EH (cell line): ENCODE measurements at places on chromosomes 11 and 22.

- DNase-seq, result no peak
Measured at GRCh38 chr11:133833898-133834681, 11.2 kb downstream of the SPATA19 start.

DNA sequence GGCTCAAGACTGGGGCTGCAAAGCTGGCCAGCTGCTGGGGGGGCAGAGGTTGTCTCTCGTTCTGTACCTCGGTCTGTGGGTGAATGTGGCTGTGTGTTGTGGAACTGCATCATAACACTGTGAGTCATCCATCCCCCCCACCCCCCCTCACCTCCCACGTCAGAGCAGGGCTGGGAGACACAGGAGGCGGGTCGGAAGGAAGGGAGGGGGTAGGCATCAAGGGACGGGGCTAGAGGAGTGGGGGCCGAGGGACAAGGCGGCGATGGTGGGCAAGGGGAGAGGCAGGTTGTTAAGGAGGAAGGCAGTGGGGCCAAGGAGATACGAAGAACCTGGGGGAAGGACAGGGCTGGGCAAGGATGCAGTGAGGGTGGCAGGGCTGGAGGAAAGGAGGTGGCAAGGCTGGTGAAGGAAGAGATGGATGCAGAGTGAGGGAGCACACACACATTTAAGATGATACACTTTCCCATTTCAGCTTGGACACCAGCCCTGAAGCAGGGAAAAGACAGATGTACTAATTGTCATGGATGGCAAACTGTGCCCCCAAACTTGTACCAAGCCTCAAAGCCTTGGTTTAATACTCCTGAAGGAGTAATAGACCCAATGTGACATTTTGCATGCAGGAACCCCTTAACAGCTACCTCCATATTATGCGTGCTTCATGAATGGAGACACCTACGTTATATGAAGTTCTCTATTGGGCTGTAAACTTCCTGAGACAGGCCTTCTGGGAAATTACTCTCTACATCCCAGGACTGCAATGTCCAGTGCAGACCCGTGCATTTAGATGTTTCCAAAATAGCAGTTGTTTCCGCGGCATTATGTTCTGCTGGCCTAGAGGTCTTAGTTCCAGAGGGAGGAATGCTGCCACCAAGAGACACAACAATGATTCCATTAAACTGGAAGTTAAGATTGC, at the start of gene YPEL4:
YPEL4 (minus strand) TSS at position 87 of the 913 bp plus-strand sequence. CDS start 2,805 bp downstream, outside the sequence.
- DNase-seq, result peak; percentile 88

GRCh38 chr22:29885610-29886009, 2.6 kb downstream of the MTMR3 start:
- DNase-seq, result no peak

- no peak for DNase-seq
Measured at GRCh38 chr11:73592640-73593039, 5.3 kb downstream of the FAM168A start.

DNA sequence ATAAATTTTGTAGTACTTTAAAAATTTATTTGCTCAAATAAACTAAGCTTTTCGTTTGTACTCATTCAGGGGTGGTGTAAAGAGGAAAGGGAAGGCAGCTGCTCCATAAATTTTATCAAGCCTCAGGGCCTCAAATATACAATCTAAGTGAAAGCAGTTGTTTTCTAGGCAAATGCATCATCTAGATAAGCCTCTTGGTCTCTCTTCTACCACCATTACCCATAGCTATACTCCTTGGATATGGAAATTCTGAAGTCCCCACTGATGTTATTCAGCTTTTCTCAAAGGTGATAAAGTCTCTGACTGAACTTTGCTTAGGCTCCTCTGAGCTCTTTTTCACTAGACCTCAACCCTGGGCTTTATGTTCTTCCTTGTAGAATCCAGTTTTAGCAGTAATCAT, 1313.1 kb downstream of the JRKL start:
- DNase-seq, result no peak
